Putamen (tissue), 1 donor: ENCODE measurements at places on chromosomes 6 and 20.
A peak's percentile ranks its signal among the peaks of the same experiment; 100 is the strongest.

DNA sequence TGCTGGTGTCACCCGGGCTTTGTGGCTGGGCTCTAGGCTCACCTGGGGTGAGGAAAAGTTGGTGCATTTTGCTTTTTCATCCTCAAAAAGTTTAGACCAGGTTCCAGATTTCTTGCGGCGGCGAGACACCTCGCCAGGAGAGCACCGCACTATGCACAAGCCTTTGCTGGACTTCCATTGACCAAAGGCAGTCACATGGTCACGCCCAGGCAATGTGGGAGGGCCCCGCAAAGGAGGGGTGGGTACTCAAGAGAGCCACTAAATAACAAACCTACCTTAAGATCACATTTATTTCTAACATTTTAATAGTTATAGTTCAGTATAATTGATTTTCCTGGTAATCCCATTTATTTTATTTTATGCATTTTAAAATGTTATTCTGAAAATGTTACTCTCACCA lies 3.0 kb upstream of the KIF16B start:
- DNase-seq, result no peak

DNA sequence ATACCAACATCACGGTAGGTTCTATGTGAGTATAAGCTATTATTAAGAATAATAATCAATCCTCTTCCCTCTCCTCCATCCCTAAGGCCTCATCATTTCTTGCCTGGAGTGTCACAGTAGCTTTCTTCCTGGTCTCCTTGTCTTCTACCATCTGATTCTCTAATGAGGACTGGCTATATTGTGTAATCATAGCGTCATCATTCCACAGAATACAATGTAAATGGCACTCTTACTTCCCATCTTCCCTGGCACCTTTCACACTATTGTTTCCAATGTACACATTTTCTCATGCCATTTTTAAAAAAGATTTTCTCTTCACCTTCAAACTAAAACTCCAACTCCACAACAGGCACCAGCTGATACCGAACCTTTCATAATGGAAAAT lies 2.2 kb upstream of the BTN3A2 start:
- DNase-seq, result no peak

DNA sequence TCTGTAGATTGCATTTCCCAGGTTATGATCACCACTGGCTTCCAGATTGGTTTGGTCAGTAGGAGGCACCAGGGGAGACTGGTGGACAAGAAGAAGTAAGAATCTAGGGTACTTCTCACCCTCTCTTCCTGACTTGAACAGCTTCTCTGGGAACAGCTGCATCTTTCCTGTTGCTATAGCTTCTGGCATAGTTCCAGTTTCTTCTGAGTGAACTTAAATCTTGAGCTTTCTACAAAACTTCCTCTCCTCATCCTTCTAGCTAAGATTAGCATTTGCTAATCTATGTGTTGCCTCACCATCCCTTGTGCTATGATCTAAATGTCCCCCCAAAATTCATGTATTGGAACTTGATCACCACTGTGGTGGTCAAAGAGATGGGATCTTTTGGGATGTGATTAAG lies 724.6 kb downstream of the UTRN start:
- DNase-seq, result no peak

DNA sequence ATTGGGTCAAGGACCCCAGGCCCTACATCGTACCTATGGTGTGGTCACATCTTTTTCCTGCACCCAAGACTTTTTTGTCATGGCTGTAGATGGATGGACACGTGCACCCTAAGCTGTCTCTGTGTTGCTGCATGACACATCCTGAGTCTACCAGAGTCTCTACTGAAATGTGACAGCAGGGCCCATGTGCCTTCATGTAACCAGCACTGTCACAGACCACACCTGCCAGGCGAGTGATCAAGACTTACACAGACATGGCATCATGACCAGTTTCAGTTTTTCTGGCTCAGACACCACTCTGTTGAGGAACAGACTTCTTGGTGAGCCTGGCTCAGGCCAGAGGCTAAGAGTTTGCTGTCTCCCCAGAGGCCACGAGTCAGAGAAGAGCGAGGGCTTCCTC lies 7.6 kb downstream of the PRND start:
- DNase-seq, result no peak

- no peak for DNase-seq
Observed at GRCh38 chr6:134519465-134519864, 201.6 kb upstream of the SGK1 start.

GRCh38 chr6:16057446-16057845 lies 71.4 kb upstream of the MYLIP start:
- peak; percentile 49 for DNase-seq

DNA sequence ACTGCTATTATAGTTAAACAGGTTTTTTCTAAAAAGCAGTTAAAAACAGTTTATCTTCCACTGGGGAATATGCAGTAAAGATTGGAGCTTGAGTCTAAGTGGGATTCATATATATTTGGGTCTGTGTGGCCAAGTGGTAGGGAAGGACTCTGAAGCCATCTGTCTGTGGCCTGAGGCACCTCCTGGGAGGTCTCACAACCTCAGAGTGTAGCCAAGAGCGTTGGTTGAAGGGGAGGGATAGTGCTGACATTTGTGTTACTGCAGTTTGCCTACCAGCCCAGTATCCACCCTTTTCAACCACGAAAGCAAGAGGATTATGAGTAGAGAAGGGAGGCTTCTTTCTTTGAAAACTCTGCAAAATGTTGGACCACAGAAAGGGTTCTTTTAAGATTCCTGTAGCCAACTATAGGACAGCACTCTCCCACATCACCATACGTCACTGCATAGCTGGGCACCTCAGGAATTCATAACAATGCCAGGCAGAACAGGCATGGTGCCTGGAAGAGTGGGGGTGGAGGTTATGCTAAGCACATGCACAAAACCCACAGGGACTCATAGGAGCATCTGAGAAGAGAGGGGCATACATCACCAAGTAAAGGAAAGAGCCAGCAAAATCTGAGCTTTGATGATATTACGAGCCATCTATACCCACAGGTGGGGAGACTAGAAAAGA lies 90.5 kb upstream of the HEY2 start:
- no peak for DNase-seq
